ENCODE measurements at places on chromosomes 5 and 9.

DNA sequence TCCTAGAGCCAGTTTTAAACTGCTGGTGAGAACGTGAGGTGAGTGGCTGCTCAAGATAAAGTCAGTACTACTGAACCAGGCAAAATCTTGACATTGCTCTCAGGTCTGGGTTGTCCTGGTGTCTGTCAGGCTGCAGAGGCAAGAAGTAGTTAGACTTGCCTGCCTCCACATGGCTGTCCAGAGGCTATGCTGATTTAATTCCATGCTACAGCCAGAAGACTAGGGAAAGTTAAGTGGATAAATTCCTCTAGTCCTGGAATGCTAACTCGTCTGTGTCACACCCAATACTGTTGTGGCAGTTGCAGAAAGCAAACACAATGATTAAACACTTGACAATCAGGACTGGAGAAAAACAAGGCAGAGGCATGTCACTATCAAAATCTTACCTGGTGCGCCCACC is 118.9 kb downstream of the ACER2 start:
- no peaks in the 10 kb centered on the region for H3K4me1 ChIP-seq
- no peaks in the 10 kb centered on the region for H3K36me3 ChIP-seq
- H3K27ac ChIP-seq, result no peak overlapping the region
- H3K27me3 ChIP-seq, result no peaks in the 10 kb centered on the region

DNA sequence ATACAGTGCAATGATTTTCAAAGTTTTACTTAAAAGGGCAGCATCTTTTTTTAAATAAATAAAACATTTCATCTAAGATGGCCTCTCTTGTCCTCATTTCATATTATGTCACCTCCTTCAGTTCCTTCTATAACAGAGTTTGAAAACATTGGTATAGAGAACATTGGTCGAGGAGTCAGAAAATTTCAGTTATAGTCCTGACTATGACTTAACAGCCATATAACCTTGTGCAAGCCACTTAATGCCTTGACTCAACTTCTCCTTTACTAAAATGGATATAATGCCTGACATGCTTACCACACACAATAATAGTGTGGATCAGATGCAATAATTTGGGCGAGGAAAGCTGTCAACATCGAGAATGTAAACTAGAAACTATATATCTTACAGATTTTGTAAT is 22.6 kb downstream of the SSBP2 start:
- no peaks in the 10 kb centered on the region for H3K4me1 ChIP-seq
- DNase-seq, result no peak
- no peak overlapping the region for H3K27ac ChIP-seq
- no peaks in the 10 kb centered on the region for H3K36me3 ChIP-seq

- DNase-seq, result no peak
- no peak overlapping the region for H3K27ac ChIP-seq
- peaks cover 7% of the 10 kb centered on the region for H3K4me1 ChIP-seq
- H3K27me3 ChIP-seq, result no peaks in the 10 kb centered on the region
- no peak overlapping the region for H3K4me3 ChIP-seq
- peaks cover 11% of the 10 kb centered on the region for H3K36me3 ChIP-seq
These were observed 87.0 kb downstream of the ADAMTS2 start for GRCh38 chr5:179258001-179258921.

- no peak overlapping the region for H3K4me3 ChIP-seq
- DNase-seq, result no peak
- no peak overlapping the region for H3K27ac ChIP-seq
- no peaks in the 10 kb centered on the region for H3K36me3 ChIP-seq
- no peaks in the 10 kb centered on the region for H3K27me3 ChIP-seq
These were observed 203.0 kb downstream of the TTLL11 start for GRCh38 chr9:121889990-121890563.

GRCh38 chr9:137300567-137301080 is 1.4 kb downstream of the NRARP start:
- no peak overlapping the region for H3K27ac ChIP-seq
- H3K36me3 ChIP-seq, result no peaks in the 10 kb centered on the region
- DNase-seq, result no peak
- peak overlapping the region; percentile 16 for H3K4me3 ChIP-seq
- H3K4me1 ChIP-seq, result peaks cover 26% of the 10 kb centered on the region

GRCh38 chr9:17075758-17076485 is 58.9 kb upstream of the CNTLN start:
- no peak overlapping the region for H3K4me3 ChIP-seq
- DNase-seq, result peak; percentile 13
- no peak overlapping the region for H3K27ac ChIP-seq
- no peaks in the 10 kb centered on the region for H3K36me3 ChIP-seq
- no peaks in the 10 kb centered on the region for H3K27me3 ChIP-seq
- H3K4me1 ChIP-seq, result no peaks in the 10 kb centered on the region

GRCh38 chr5:150556106-150556505 is 48.2 kb downstream of the NDST1 start:
- H3K27me3 ChIP-seq, result no peaks in the 10 kb centered on the region
- H3K36me3 ChIP-seq, result peaks cover 59% of the 10 kb centered on the region
- no peak for DNase-seq
- no peak overlapping the region for H3K27ac ChIP-seq
- no peak overlapping the region for H3K4me3 ChIP-seq

- no peaks in the 10 kb centered on the region for H3K27me3 ChIP-seq
- no peak for DNase-seq
- no peaks in the 10 kb centered on the region for H3K4me1 ChIP-seq
- H3K27ac ChIP-seq, result no peak overlapping the region
- H3K36me3 ChIP-seq, result no peaks in the 10 kb centered on the region
- no peak overlapping the region for H3K4me3 ChIP-seq
These were observed 61.1 kb downstream of the FRMD3 start for GRCh38 chr9:83477120-83477519.

Measured in trophoblast cell (in vitro differentiated cells and primary cell).